Activated T-helper 1 cell treated with anti-CD3 and anti-CD28 coated beads, Interleukin-2, amount 50 U/mL, for 16 hours (primary cell): ENCODE measurements at places on chromosomes 12 and 14.

GRCh38 chr14:78605897-78606500 lies 435.8 kb downstream of the NRXN3 start:
- no peak for DNase-seq

GRCh38 chr14:77022236-77022852 lies 6.2 kb downstream of the IRF2BPL start:
- no peak for DNase-seq

DNA sequence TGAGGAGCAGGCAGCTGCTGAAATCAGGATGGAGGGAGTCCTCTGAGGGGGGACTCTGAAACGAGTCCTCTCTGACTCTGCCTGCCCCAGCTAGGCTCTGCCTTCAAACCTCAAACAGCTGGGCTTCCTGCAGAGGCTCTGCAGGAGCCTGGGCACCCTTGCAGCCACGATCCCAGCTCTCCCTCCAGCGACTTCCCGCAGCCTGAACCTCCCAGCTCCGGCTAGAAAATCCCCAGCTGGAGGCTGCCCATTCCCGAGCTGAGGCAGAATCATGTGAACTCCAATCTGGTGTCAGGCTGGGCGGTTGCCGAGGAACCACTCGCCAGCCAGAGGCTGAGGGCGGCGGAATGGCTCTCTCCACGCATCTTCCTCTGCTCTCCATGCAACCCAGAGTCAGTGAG lies at the start of gene GPR68:
GPR68 (minus strand) TSS at position 204 of the 401 bp plus-strand sequence. CDS start 9,654 bp downstream, outside the sequence.
- DNase-seq = no peak

- DNase-seq = no peak
Measured at GRCh38 chr14:56888274-56888673, 78.0 kb upstream of the OTX2 start.

DNA sequence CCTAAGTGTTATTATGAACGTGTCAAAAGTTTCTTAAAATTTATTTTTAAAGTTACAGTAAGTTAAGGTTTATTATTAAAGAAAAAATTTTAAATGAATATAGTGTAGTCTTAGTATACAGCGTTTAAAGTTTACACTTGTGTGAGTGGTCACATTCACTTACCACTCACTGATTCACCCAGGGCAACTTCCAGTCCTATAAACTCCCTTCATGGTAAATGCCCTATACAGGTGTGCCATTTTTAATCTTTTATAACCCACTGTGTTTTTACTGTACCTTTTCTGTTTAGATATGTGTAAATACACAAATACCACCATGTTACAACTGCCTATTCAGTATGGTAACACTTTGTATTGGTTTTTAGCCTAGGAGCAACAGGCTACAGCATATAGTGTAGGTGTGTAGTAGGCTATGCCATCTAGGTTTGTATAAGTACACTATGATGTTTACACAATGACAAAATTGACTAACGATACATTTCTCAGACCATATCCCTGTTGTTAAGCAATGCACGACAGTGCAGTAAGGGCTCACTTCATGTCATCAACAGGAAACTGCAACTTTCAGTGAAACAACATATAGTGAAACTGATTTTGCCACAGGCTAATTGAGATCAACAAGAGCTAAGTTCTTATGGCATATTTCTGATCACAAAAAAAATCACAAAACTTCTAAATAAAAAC lies 112.0 kb upstream of the TMCC3 start:
- no peak for DNase-seq

DNA sequence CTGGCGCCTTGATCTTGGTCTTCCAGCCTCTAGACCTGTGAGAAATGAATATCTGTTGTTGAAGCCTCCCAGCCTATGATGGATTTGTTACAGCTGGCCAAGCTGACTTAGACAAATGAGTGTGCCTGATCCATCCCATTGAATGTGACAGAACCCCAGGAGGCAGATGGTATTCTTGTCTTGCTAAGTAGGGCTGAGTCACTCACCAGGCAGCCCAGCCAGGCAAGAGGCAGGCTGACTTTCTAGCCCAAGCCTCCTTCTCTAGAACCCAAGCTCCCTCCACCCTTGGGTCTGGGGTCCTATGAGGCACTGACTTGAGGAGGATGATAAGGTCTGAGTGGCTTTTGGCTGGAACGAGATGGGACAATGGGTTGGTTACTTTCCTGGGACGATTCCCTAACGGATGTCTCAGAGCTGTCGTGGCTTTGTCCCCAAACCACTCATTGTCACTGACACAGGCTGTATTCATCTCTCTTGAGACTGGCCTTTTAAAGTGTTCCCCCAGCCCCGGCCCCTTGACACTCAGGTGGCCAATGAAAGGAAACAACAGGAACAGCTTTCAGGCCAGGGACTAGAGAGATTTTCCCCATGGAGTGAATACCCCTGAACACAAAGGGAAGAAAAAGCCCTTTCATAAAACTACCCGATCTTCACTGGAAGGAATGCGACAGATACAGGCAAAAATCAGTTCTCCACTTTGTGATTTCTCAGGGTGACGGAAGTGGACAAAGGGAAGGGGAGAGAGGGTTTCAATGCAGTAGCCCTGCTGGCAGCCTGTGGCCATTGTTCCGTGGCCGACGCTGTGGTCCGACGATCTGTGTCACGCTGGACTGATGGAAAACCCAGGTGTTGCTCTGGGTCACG lies 264.2 kb downstream of the AACS start:
- no peak for DNase-seq

GRCh38 chr12:105040476-105040875 lies 43.8 kb downstream of the ALDH1L2 start:
- DNase-seq = no peak

- no peak for DNase-seq
Measured at GRCh38 chr12:124979568-124979967, 9.4 kb downstream of the DHX37 start.

DNA sequence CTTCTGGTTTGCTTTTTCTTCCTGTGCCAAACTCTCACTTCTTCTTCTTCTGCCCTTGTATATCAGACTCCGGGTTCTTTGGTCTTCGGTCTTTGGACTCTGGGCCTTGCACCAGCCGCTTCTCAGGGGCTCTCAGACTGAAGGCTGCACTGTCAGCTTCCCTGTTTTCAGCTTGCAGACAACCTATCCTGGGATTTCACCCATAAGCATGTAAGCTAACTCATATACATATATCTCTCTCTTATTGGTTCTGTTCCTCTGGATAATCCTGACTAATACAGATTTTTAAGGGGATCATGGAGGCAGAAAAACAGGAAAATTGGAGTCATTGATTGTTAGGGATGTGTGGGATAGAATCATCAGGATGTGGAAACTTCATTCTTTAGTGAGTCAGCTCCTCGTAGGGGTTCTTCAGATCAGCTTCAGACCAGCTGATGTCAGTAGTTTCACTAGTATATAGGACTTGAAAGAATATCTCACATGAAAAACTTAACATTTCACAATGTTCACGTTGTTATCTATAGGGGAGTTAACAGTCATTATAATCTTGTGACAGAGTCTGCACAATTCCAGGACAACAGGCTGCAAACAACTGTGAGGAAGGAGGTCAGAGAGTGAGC lies 102.9 kb downstream of the RASSF9 start:
- no peak for DNase-seq

DNA sequence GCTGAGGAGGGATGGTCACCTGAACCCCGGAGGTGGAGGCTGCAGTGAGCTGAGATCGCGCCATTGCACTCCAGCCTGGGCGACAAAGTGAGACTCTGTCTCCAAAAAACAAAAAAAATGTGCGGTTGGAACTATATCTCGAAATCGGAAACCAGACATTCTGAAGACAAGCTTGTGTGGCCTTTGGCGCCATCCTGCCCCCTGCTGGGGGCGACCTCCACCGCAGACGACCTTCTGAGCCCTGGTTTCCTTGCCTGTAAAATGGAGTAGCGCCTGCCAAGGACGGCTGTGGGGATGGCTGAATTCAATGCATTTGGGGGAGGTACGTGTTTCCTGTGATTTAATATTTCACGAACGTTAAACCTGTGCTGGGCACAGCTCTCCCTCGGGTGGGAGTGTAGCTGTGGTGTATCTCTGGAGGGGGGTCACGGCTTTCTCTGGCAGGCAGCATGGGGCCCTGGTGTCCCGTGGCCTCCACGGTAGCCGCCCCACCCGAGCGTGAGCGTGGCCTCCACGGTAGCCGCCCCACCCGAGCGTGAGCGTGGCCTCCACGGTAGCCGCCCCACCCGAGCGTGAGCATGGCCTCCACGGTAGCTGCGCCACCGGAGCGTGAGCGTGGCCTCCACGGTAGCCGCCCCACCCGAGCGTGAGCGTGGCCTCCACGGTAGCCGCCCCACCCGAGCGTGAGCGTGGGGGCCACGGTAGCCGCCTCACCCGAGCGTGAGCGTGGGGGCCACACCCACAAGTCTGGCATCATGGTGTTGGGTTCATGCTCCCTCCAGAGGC lies 55.3 kb downstream of the LRCOL1 start:
- no peak for DNase-seq
